ENCODE measurements at places on chromosomes 3 and 15.

DNA sequence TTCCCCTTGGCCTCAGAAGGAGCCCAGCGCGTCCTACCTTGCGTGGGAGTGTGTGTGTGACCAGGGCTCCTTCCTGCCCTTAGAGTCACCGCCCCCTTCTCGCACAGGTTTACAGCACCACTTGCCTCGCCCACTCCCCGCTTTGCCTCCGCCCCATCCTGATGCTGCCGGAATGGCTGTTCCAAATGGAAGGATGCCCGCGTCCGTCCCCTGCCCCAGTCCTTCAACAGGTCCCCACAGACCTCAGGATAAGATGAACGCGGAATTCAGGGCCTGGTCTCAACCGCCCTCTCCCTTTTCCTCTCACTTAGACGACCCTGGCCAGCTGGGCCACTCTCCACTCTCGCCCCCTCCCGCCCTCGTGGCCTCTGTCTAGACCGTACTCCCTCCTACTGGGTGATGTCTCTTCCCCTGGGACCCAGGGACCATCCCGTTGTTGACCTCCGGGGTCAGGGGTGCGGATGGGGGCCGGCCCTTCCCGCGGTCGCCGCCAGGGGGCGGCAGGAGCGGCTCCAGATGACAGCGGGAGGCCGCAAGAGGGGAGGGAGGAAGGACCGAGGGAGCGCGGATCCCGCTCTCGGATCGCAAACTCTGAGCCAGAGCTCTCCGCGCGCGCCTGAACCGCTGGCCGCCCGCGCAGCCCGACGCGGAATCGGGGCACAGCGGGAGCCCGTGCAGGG lies at the start of gene THSD4:
Gene THSD4, plus strand, starts transcription at position 585 of the 680 bp plus-strand sequence.
- DNase-seq: peak; percentile 91

DNA sequence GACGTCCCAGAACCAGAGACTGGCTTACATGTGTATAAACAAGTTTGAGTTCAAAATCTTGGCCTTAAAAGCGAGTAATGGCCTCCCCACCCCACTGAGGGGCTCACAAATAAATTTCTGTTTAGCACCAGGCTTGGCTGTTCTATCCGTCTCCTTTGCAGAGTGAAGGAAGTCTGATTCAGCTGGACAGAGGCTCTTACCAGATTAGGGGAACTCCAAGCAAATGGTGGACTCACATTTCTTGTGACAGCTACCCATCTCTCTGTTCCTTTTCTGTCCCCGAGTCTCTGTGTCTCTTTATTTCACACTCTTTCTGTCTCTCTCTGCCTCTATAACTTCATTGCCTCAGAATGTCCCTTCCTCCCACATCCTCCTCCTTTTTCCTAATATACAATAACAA lies 62.7 kb downstream of the DGKG start:
- peak; percentile 20 for DNase-seq

DNA sequence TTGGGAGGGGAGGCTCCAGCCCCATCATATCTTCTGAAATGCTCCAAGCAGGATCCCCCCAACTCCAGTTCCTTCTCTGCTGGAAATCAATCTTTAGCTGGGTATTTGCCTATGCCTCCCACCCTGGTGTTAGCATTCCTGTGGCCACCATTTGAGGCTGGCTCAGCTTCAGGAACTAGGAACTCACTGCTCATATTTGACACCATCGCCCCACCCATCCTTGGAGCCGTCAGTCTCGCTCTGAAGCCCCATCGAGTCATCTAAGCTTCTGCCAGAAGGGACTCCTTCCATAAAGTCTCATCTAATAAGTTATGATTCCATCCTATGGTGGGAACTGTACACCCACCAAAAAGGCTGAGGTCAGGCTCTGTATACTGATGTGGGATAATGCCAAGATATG lies 26.4 kb downstream of the PRKCD start:
- DNase-seq: no peak

DNA sequence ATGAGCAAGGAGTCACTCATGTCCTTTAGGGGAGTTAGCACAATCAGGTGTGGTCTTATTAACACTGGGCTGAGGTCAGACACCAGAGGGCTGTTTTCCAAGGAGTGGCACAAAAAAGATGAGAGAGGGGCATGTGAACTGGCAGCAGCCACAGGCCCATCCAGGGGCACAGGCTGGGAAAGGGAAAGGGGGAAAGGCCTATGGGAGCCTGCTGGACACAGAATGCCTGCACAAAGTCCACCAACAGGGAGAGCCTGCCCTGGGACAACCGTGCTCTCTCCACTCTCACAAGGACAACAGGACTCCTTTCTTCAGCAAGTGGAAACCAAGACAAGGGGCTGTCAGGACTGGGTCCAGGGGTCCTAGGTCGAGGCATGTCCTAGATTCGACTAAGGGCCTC lies 109.6 kb downstream of the ADCY5 start:
- no peak for DNase-seq

DNA sequence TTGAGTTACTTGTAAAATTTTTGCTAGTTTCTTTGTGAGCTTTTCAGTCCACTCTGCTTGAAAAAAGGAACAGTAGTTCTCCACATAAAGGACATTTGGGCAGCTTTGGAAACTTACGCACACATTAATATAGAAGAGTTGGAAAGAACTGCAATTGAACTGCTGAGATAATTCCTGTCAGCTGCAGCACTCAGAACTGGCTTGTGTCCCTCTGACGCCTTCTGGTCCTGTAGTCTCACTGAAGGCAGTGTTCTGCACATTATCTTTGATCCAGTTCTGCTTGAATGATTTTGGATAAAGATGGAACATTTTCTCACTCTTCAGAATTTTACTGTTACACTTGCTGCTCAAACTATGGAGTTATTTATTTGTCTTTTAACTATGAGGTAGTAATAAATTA lies 901.9 kb downstream of the OTOL1 start:
- DNase-seq: no peak

GRCh38 chr15:74179983-74180880 lies 6.7 kb downstream of the ISLR start:
- no peak for DNase-seq

DNA sequence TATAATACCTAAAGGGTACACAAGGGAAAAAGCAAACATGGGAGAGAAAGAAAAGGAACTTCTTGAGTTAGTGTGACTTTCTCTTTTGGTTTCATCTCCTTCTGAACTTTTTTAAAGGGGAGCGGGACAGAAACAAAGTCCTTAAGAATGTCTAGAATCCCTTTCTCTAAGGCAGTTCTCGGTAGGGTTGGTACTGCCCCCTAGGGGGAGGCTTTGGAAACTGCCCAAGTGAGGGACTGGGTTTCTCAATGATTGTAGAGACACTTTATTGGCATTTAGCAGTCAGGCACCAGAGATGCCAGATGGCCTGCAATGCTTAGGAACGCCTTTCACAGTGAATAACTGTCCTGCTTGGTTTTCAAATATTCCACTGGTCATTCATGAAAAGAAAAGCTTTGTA lies 172.7 kb downstream of the WDR72 start:
- no peak for DNase-seq

DNA sequence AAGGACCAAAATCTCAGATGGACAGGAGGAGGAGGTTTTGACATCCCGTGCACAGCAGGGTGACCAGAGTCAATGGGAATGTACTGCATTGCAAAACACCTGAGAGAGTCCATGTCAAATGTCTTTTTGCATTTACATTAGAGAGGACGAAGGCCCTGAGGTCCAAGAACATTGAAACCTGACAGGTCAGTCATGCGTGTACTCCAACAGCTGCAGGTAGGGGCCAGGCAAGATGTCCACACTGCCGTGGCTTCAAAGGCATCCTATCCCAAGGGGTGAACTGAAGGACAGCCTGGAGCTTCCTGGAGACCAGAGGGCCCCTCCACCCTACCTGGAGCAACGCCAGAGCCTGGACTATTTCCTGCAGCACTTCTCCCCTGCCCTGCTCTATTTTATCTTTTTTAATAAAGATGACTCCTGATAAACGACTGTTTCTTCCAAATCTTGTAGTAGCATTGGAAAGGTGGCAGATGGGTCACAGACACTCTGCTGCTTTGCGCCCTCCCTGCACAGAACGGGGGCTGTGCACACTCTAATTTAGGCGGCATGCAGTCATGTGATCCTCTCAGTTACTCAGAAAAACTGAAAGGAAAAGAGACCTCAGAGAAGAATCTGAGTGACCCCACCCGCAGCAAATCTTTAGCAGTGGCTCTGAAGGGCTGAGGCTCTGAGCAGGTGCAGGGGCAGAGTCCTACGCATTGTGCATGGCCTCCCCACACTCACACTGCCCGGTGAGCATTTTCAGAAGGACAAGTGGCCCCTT lies 68.2 kb downstream of the HMCES start:
- no peak for DNase-seq

GRCh38 chr15:100200287-100200880 lies 141.4 kb downstream of the ADAMTS17 start:
- DNase-seq: no peak

- no peak for DNase-seq
These were observed 126.3 kb downstream of the DNAJB8 start for GRCh38 chr3:128340198-128340903.

- no peak for DNase-seq
These were observed 72.1 kb upstream of the MAGI1 start for GRCh38 chr3:66110840-66111239.

- no peak for DNase-seq
These were observed 272.6 kb upstream of the IGF1R start for GRCh38 chr15:98375513-98376340.

GRCh38 chr15:80081390-80081789 lies 21.9 kb downstream of the ZFAND6 start:
- DNase-seq: no peak

DNA sequence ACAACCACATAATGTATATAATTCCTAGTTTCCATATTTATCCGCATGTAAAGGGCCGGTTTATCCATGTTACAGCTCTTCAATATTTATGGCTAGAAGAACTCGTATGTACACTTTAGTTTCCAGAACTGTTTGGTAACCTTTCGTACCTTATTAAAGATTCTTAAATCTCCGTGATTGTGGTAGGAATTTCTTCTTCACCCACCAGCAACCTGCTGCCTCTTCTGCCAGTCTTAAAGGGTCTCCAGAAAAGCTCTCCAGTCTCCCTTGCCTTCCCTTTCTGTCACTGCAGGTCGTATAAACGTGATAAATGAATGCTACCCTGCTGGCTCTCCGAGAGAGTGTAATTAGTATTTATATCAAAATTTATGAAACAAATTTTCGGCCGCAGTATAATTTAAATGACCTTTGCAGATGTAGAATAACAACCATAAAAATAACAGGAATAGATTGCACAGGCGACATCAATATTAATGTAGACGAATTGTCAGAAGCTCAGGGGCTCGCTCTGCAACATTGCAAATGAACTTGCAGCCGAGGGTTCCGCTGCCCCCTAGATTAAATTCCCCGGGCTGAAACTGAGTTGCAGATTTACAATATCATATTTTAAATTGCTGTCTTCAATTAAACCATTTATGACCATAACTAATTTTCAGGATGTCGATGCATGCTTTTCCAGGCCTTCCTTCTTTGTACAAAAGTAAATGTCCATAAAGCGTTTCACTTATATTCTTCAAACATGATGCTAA lies 5.4 kb downstream of the ZIC1 start:
- DNase-seq: no peak

DNA sequence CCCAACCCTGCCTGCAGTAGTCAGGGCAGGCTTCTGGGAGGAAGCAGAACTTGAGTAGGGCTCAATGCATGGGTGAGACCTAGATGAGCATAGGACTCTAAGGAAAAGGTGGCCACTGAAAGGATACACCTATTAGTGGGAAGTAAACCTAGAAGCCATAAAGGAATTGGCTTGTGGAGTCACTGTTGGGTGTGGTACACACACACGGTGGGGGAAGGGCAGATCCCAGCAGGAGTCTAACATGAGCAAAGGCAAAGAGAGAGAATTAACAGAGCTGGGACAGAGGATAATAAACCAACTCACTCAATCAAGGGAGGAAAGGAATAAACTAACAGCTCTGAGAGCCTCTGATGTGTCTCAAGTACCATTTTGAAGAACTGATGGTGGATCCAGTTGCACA lies 23.1 kb downstream of the DAPK2 start:
- no peak for DNase-seq

GRCh38 chr3:20736287-20736852 lies 550.4 kb upstream of the SGO1 start:
- no peak for DNase-seq

GRCh38 chr15:45117308-45118130 lies 3.4 kb downstream of the DUOXA2 start:
- no peak for DNase-seq

DNA sequence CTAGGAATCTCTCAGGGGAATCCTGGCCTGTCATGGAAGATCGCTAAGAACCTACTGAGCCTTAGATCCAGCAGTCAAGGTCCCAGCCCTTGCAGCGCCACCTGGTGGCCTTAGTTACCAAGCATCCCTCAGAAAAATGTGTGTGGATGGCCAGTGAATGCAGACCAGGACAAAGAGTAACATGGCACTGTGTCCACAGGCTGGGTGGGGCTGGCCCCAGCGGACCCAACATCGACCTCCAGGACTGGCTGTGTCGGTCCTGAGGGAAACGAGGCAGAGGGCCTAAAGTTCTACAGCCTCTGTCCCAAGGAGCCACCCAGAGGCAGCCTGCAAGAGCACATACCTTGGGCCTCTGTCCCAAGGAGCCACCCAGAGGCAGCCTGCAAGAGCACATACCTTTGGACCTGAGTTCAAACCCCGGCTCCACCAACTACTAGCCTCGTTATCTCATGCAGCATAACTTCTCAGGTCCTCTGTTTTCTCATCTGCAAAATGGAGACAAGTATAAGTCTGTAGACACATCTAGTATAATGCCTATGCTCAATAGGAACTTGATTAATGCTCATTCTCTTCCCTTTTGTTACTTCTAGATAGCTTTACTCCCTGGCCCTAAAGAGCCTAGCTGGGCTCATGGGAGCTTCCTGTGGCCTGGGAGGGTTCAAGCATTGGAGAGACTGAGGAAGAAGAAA lies 57.5 kb upstream of the HERC1 start:
- DNase-seq: peak; percentile 61

- DNase-seq: no peak
These were observed at the start of gene ARPIN for GRCh38 chr15:89912674-89913396. TSS of gene ARPIN (minus strand) at chr15:89912952. CDS start at chr15:89912835, 117 bp downstream.

GRCh38 chr3:185328324-185329004 lies 34.5 kb upstream of the MAP3K13 start:
- DNase-seq: no peak

DNA sequence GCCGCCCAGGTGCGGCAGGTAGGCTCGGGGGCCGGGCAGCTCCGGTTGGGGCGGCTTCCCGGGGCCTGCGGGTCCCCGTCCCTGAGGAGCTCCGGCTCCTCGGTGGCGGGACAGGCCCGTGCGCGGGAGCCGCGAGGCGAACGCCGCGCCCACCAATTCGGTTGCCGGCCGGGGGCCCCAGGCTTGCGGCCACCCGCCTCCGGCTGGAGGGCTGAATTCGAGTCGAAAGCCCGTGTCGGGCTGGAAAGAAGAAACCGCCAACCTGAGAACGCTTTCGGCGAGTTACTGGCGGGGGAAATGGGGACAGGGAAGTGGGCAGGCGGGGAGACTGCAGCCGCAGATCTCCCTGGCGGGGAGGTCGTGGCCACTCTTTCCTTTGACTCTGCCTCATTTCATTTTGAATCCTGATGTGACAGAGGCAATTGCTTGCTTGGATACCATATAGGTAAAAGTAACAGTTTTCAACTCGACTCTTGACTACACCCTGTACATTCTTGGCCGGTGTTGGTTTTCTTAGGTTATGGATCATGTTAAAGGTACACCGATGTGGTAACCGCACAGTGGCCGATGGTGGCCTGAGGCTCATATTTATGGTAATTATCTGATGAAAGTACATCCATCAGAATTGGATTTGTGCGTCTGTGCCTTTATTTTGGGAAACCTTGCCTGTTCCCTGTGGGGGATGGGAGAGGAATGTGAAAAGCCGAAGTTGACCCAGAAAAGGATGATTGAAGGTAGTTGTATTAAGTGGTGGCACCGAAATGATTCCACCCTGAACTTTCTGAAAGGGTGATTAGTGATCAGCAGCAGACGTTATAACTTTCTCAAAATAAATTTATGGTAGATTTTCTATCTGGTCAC lies 1.7 kb downstream of the B3GNT5 start:
- DNase-seq: peak; percentile 39

Measured in GM13977 (cell line).